ENCODE measurements at places on chromosomes 1 and 21.

GRCh38 chr1:36874271-36875060 is 159.8 kb downstream of the GRIK3 start:
- DNase-seq = no peak

GRCh38 chr1:231826566-231826965 is 200.0 kb downstream of the DISC1 start:
- no peak for DNase-seq

DNA sequence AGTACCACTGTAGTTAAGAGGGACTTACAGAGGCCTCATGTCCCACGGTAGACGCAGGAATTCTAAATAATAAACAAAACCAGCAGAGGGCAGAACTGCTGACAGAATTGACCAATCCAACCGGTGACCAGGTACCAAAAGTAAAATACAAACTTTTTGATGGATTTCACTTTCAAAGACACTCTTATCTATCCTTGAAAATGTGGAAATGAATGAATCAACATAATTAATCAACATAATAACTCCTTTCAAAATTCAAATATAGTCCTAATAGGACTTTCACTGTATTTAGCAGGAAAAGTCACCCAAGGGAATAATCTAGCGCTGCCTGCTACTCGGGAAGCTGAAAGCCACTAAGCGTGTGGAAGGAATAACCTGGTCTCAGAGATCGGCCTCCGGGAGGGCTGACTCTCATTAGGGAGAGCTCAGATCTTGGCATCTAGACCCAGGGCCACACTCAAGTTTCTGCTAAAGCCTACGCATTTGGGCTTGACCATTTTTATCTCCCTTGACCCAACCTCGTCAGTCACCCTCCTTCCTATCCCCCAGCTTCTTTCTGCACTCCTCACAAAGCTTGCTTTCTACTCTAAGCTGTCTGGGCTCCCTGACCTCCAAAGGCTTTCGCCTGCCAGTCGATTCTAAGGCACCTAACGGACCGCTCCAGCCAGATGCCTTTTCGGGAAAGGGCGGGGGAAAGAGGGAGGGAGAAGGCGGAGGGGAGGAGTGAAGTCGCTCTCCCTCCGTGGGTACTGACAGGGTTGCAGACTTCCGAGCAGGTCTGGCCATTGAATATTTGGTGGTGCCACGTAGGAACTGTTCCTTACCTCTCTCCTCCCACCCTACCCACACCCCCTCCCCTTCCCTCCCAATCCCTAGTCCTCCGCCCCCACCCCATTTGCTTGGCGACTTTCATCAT is 1.6 kb downstream of the COL11A1 start:
- peak; percentile 36 for DNase-seq

GRCh38 chr1:163163881-163164582 is 38.7 kb downstream of the RGS5 start:
- no peak for DNase-seq

- DNase-seq = no peak
Observed at GRCh38 chr1:247386687-247387086, 29.3 kb upstream of the NLRP3 start.

GRCh38 chr1:197614916-197615692 is 160.2 kb downstream of the DENND1B start:
- no peak for DNase-seq

- no peak for DNase-seq
Observed at GRCh38 chr1:220776254-220776653, 10.5 kb upstream of the MTARC1 start.

- DNase-seq = no peak
Observed at GRCh38 chr21:31668651-31669491, 9.4 kb downstream of the SOD1 start.

GRCh38 chr1:10378081-10378841 is 20.6 kb upstream of the PGD start:
- DNase-seq = no peak

Measured in H7 (cell line).